ENCODE measurements at places on chromosomes 3 and 15.
A peak's percentile ranks its signal among the peaks of the same experiment; 100 is the strongest.

- DNase-seq = no peak
Measured at GRCh38 chr3:114499976-114500375, 206.1 kb downstream of the TIGIT start.

DNA sequence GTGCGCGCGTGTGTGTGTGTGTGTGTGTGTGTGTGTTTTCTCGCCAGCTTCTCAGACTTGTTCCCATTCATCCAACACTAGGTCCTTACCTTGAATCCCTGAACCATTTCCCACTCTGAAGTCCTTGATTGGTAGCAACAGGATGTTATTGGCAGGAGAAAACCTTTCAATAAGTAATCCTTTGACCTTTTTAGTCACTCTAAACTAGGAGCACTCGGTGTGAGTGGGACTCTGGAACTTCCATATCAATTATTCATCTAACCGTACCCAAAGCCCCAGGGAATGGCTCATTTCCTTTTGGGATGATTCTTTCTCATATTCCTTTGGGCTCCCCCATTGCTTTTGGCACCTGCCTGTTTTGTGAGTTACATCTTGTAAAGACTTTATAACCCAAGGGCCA, 140.2 kb upstream of the SPRED1 start:
- no peak for DNase-seq

GRCh38 chr15:90708516-90708915, 8.6 kb upstream of the BLM start:
- no peak for DNase-seq

- no peak for DNase-seq
Measured at GRCh38 chr3:67075295-67075694, 77.2 kb downstream of the KBTBD8 start.

DNA sequence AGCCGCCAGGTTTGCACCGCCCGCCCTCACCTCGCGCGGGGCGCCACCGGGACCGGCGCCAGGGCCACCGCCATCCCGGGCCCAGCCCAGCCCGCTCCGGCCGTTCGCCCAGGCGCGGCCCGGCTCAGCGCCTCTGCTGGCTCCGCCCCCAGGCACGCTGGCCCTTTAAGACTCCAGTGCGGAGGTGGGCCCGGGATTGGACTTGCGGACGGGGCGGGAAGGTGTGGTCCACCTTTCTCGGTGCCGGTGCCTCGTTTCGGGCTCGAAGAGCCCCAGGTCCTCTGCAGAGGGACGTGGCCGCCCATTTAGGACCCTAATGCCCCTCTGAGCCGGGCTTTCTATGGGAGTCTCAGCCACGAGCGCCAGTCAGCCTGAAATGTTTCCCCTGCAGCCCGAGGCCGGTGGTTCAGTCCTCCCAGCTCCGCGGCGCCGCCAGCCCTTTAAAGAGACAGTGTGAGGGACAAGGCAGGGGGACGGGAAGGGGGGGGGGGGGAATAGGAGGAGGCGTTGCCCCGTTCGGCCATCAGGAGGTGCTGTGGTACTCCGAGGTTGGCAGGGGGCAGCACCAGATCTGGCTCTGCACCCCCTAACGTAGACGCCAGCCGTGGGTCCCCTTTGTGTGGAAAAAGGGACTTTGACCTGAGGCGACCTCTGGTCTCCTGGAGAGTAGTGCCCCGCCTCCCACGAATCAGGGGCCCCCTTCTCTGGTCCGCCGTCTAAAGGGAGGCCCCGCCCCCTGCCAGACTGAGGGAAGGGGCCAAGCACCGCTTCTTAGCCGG, 1.0 kb downstream of the HYAL2 start:
- DNase-seq = peak; percentile 72

DNA sequence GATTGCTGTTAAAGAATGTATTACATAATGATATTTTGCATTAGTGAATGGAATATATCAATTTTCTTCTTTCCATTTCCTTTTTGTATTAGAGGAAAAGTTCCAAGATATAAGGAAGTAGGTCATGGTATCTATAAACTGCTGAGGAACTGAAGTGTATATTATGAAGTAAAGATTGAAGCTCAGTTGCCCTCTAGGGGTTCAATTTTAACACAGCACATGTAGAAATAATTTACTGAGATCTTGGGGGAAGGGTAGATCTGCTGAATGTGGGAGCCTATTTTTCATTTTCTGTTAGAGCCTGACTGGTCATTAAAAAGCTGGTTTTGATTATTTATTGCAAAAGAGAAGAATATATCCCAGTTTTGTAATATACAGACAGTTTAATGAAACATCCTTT, 45.2 kb downstream of the CMC1 start:
- DNase-seq = no peak

DNA sequence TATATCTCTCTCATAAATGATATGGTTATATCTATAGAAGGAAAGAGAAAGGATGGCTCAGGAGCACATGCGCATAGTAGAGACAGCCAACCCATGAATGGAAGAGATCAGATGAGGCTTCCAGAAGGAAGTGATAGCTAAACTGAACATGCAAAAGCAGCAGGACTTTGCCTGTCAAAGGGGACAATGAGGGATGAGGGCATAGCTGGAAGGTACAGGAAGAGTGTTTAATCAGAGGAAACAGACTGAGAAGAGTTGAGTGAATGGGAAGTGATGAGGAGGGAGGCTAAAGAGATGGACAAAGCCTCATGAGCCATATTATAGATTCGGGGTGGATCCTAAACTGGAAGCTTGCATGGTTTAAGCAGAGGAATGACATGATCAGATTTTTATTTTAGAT, 26.5 kb upstream of the VEPH1 start:
- no peak for DNase-seq
